ENCODE measurements at places on chromosomes 2 and 18.

- no peak for DNase-seq
Observed at GRCh38 chr2:189982780-189983394, 79.6 kb downstream of the MSTN start.

- DNase-seq, result no peak
Observed at GRCh38 chr2:196206804-196207203, 35.4 kb upstream of the STK17B start.

DNA sequence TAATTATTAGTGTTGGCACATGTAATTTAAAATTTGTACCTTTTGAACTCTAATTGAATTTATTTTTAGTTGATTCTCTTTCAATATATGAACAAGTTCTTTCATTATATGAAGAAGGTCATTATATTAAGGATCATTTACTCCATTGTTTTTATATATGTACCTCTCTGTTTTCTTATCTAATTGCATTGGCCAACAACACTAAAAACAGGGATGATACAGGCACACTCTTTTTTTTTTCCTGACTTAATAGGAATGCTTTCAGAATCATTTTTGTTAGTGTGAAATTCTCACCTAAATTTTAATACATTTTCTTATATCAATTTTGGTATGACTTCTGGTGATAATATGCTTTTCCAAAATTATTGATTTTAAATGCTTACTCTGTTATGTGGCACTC lies 75.0 kb upstream of the SCN1A start:
- DNase-seq, result no peak

GRCh38 chr2:11588228-11589110 lies 54.6 kb downstream of the GREB1 start:
- no peak for DNase-seq

DNA sequence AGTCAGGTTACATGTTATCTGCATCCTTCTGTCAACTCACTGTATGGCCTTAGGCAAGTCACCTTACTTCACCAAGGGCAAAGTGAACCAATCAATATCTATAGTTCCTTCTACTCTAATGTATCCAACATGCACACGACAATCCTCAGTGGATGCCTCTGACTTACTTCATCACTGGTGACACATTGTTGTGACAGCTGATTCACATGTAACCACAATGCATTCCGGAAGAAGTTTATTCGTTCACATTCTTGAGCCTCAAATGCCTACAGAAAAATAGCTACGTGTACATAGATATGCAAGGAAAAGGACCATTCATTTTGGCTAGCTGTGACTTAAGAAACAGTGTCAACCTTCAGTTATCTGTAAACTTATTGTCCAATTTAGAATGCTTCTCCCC lies 26.3 kb upstream of the EPG5 start:
- DNase-seq, result no peak

DNA sequence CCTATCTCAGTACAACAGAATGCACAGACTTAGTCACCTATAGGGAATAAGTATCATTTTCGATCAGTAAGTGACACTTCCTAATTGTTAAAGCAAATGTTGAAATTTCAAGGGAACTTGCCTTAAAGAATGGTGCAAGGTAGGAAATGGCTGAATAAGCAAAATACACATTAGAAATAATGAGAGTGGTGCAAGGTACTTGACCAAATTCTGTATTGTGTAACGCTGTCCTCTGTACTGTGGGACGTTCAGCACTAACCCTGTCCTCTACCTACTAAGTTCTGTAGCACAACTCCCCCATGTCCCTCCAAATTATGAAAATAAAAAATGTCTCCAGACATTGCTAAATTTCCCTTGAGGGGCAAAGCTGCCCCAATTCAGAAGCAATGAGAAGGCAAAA lies 19.4 kb downstream of the MMADHC start:
- DNase-seq, result no peak

DNA sequence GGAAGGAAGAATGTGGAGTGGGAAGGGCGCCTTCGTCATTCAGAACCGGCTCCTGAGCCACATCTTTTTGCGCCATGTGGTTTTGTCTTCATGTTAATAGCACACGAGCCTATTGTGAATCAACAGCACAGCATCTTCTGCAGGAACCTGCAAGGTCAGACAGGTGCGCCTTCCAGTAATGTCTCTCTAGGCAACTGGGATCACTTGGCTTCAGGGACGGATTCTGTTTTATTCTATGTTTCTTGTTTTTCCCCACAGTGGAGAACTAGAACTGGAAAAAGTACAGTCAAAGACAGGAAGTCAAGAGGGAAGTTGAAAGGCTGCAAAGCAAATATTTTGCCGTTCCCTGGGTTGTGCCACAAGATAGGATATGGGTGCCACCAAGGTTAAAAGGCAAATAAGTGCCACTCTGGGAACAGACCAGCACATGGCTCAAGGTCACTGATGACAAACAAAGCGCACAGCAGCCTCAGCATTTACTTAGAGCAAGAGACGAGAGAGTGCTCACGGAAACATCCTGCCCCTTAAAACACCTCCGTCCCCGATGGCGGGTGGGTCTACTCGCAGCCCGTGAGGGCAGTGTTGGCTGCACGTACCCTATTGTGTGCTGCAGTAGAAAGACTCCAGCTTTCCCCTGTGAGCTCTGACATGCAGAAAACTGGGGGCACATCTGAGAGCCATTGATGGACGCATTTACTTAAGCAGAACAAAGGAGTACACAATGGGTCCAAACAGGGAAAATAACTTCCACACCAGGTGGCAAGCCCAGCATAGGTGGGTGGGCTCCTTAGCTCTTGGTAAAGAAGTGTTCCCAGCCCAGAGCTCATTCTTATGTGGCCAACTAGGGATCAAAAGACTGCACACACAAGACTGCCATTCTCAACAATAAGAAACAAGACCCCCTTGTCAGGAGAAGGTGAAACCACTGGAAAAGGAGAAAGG lies 107.2 kb upstream of the PARD3B start:
- no peak for DNase-seq

GRCh38 chr2:238701341-238702206 lies 146.3 kb upstream of the TWIST2 start:
- no peak for DNase-seq

GRCh38 chr2:144084114-144084661 lies 435.7 kb downstream of the ZEB2 start:
- DNase-seq, result no peak

DNA sequence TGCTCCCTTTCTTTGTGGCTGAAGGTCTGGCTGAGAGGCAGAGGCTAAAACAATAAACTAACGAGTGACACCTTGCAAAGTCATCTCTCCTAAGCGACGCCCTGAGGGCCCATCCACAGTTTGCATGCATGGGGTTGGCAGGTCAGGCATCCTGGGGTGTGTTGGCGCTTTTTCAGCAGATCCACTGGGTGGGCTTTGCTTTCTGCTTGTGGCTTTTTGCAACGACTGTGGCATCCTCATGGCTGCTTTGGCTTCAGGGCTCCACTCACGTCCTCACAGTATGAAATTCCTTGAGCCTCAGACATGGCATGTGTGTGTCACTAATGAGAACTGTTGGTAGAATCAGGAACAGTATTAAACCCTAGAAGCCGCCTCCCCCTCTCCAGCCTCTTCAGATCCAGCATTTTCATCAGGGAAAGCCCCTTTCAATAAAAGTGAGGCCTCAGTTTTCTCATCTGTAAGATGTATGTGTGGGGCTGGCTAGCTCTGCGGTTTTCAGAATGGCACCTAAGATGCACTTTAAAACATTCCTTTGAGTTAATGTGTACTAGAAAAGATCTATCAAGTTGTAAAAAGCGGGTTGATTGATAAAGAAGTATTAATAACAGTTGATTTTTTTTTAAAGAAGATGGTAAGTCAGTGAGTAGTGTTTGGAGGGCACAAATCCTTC lies 72.5 kb downstream of the SH3BP4 start:
- DNase-seq, result no peak

GRCh38 chr2:144645083-144645778 lies 125.3 kb upstream of the ZEB2 start:
- no peak for DNase-seq

DNA sequence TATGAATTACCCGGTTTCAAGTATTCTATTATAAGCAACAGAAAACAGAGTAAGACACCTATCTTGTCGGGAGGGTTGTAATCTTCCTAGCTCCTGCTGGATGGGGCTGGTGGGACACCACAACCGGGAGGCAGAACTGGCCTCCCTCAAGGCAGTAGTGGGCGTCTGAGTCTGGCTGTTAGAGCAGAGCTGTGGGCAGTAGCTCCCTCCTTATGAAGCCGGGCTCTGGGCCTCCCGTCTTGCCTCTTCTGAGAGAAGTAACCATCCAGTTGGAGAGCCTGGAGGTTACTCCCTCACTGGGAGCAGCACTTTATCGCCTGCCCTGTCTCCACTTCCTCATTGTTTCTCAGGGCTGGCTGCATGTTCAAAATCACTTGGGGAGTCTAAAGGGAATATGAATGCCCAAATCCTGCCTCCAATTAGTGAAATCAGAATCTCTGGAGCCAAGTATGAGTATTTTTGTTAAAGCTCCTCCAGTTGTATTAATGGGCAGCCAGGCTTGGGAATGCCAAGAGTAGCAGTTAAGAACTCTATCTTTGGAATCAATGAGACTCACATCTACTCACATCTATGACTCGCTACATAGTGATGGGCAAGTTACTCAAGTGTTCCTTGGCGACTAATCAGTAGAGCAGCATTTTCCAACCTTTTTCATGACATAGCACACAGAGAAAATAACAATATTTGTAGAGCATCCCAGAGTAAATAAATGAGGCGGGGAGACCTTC lies 27.3 kb upstream of the NRP2 start:
- no peak for DNase-seq

GRCh38 chr2:214960677-214961076 lies 151.2 kb upstream of the BARD1 start:
- no peak for DNase-seq

DNA sequence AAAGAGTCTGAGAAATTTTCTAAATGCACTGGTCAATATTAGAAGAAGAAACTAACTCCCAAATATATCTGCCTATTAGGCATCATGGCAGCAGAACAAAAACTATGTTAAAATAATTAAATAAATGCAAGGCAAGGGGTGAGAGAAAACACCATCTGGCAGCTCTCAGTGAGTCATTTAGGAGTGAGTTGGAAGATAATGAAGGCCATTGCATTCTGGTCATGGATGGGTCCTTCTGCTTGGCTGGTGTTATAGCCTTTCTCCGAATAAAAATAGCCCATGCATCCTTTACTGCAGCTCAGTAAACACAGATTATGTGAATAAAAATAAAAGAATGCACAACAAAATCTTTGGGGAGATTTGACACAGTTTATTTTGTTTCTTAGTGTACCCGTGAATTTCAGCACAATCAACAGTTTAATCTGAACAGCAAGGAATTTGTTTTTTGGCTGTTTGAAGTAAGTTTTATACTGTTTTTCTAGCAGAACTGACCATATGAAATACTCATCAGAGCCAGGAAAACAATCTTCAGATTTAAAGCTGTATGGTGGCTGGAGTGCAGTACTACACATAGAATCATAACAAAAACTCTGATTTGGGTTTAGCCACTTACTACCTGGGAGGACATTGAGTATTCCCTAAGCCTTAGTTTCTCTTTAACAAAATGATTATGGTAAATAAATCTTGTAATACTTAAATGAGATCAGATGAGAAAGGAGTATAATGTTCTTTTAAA lies 225.1 kb upstream of the ITGA4 start:
- DNase-seq, result no peak

DNA sequence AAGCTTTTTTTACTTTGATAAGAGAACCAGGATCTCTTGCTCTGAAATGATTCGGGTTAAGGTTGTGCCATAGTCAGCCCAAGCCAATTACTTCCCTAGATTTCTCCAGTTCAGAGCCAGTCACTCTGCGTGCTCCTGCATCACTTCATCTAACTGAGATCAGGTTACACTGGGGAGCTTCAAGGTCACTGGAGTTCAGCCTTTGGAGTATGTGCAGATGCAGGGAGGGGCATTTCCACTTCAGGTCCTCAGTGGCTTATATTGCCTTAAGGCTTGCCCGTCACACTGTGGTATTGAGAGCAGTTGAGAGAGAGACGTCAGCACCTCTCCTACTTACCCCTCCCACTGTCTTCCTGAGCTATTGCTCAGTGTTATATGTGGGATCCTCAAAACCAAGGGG lies 317.8 kb downstream of the EPHA4 start:
- DNase-seq, result no peak

DNA sequence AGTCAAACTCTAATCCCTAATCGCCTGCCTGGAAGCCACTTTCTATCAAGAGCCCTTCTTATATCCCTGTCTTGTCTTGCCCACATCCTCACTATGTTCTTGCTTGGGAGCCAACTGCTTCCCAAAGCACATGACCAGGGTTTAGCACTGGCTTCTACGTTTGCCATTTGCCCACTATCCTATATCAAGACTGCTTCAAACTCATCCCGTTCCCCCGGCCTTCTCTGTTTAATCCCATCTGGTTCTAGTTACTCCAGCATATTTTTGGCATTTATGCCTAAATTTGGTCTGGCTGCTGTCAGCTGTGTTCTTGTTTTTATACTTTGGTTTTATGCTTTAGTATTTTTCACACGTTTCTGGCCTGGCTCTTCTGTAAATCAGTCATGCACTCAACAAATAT lies 40.2 kb downstream of the POLR1A start:
- DNase-seq, result no peak

DNA sequence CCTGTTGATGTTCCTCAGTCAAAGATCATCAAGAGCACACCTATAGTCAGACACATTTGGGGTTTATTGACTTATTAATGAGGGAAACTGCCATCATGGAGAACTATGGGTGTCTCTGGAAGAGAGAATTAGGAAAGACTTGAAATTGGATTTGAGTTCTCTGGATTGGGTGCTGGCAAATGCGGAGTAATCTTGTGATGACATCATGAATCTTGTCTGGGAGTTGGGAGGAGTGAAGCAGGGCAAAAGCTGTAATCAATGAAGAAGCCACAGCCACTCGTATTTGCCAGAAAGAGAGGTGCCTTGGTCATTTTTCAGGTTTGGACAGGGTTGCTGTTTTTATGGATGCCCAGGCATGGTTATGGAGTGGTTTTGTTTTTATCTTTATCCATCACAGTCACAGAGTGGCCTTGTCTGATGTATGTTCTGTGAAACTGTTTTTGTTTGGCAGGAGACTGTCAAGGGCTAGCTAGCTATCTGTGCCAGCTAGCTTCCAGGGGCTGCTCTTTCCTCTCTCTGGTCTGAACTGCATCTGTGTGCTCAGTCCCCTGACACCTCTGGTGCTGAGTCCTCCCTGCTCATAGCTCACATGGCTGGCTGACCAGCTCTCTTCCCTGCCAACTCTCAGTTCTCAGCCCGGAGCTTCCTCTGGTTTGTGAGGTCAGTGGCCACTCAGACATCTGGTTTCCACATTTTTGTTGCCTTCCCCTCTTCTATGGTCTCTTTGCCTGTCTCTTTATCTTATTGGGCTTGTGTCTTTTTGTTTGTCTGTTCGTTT lies 193.4 kb upstream of the RMP24 start:
- no peak for DNase-seq

- DNase-seq, result no peak
Observed at GRCh38 chr18:12567849-12568248, 90.1 kb downstream of the SPIRE1 start.

GRCh38 chr2:12965540-12966269 lies 249.0 kb downstream of the TRIB2 start:
- DNase-seq, result no peak
